SJCRH30 (cell line): ENCODE measurements at places on chromosomes 11 and 22. TPM values are rescaled to one million over a fixed set of nuclear protein-coding genes. Genes with fewer than 3 reads are reported as not detected.

The GTSE1 gene
- 48.1 and 57.8 TPM in 2 replicates for total RNA-seq

The CRYBB3 gene
- not detected in 2 replicates for total RNA-seq

The GSTT2B gene
- 14.0 and 14.9 TPM in 2 replicates for total RNA-seq

The GPHA2 gene
- not detected in 2 replicates for total RNA-seq

The CCDC81 gene
- total RNA-seq: 0.81 and 1.2 TPM in 2 replicates

The FGF4 gene
- not detected in 2 replicates for total RNA-seq

- DNase-seq: no peak
Observed at GRCh38 chr11:64298966-64299846, 952 bp upstream of the CATSPERZ start.

DNA sequence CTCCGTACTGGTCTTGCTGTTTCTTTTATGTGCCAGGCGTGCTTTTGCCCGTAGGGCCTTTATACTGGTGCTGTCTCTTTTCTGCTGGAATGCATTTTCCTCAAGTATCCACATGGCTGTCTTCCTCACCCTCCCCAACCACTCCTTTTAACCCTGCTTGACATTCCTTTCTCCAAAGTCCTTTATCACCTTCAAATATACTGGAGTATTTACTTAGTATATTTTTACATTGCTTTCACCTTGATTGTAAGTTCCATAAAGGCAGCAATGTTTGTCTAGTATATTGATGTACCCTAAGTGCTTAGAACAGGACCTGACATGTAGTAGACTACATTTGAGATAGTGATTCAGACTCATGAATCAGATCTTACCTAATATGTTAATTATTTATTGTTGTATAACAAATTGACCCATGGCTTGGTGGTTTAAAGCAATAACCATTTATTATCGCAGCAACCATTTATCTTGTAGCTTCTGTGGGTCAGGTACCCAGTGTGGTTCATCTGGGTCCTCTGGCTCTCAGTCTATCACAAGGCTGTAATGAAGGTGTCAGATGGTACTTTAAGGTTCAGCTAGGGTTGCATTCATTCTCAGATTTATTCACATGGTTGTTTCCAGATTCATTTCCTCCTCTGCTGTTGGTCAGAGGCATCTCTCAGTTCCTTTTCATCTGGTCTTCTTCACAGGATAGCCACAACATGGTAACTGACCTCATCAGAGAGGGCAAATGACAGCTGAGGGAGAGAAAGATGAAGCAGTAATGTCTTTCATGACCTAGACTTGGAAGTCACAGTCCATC is 34.2 kb downstream of the DDX10 start:
- DNase-seq: no peak

DNA sequence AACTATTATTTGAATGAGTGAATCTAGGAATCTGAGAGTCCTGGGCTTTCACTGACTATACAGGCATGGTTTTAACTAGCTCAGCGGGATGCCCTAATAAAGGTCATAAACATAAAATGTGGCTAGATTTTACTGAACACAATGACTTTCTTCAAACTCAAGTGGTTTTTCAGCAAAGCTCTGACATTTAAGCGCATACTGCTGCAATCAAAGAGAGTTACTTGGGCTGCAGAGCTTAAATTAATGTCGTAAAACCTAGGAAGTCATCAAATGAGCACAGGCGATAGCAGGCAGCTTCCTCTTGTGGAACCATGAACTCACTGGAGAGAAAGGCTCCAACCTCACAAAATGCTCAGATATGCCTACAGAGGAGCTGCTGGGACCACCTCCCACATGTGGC is 6.7 kb downstream of the CSNK2A3 start:
- no peak for DNase-seq

GRCh38 chr22:29002603-29003002 is 59.0 kb downstream of the C22orf31 start:
- peak; percentile 79 for DNase-seq

DNA sequence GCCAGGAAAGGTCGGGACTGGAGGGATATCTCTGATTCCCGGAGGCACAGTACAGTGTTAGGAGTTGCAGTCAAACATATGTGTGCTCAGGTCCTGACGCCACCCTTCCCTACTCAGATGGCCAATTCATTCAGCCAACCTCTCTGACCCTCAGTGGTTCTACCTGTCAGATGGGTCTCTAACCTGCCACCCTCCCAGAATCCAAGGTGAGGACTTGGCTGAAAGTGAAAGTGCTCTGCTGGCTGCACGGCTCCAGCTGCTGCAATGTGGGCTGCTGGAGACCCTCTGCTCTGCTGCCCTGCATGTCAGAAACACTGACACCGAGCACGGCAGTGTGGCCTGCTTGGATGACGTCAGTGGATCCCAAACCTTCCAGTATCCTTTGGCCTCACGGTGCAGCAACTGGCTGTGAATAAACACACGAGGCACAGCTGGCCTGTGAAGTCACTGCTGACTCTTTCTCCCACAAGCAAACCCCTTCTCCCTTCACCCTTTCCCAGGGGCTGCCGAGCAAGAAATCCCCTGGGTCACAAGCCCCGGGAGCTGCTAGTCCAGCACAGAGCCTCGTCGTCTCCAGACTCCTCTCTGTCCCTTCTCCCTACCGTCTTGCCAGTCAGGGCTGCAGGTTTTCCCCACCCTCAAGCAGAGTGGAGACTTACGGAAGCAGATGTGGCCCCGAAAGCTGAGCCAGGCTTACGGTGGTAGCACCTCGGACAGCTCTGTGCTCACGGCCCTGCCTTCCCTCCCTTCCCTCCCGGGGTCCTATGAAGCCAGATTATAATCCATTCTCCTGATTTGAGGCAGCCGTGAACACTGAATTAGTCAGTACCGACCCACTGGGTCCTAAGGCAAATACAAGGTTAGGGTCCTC is 24.3 kb downstream of the KIAA0930 start:
- DNase-seq: peak; percentile 77

DNA sequence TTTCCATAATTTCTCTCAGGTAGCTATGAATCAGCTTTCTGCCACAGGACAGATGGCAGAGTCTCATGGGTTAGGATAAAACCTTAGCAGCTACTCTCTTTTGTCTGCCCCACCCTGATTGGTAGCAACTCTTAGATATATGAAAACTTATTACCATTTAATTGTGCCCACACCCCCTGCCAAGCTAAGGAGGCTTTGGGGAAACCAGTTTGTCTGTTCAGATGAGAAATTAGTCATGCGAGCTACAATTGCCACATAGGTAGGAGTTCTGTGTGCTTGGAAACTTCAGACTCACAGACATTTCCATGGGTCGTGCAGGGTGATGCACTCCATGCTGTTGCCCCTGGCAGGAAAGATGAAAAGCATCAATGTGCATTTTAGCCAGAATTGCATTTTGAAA is 39.9 kb downstream of the CD44 start:
- DNase-seq: no peak

GRCh38 chr22:30282616-30283046 is 6.7 kb downstream of the CASTOR1 start:
- DNase-seq: no peak

DNA sequence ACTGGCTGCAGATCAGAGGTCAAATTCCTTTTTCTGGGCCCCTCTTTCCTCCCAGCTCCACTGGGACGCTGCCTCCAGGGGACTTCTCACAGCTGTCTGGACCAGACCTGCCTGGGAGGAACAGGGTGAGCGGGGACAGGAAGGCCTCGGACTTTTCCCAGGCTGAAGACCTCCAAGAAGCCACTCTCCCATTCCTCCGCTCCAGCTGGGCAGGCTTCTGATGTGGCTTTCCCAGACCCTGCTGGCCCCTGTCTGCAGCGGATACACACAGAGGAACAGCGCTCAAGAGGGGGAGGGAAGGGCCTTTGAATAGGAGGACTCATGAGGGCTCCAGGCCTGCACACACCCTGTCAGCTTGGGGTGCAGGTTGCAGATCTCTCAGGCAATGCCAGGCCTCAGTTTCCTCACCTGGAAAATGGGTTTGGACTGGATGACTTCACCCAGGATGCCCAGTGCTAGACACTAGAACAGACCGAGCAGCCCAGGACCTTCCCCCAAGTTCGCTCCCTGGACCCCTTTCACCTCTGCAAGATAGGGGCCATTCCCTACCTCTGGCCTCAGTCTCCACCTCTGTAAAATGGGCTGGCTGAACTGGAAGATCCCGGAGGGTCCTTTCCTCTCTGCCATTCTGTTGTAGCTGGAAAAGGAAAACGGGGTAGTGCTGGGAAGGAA is 36.6 kb downstream of the MB start:
- DNase-seq: peak; percentile 66
